ENCODE measurements at places on chromosomes 2 and 18.

GRCh38 chr2:41042343-41042742 lies 590.5 kb upstream of the SLC8A1 start:
- no peak for DNase-seq
- H3K27ac ChIP-seq: no peak overlapping the region
- H3K36me3 ChIP-seq: no peaks in the 10 kb centered on the region
- H3K4me1 ChIP-seq: no peaks in the 10 kb centered on the region

DNA sequence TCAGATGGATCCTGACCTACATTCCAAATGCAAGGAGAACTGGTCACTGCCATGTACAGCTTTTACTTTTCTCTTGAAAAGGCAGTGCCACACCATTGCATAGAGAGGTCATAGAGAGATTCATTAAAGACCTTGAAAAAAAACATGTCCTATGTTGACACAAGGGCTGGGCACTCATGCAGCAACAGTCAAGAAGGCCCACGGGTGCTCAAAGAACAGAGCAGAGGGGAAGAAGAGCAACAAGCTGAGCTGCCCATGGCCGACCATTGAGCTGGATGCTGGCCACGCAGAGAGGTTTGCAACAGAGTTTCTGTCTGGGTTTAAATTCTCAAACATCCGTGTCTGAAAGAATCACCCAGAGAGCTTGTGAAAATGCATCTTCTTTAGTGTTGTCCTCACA lies 99.1 kb downstream of the ADD2 start:
- H3K27me3 ChIP-seq: no peaks in the 10 kb centered on the region
- H3K36me3 ChIP-seq: no peaks in the 10 kb centered on the region
- H3K27ac ChIP-seq: no peak overlapping the region
- H3K4me3 ChIP-seq: no peak overlapping the region
- DNase-seq: no peak

DNA sequence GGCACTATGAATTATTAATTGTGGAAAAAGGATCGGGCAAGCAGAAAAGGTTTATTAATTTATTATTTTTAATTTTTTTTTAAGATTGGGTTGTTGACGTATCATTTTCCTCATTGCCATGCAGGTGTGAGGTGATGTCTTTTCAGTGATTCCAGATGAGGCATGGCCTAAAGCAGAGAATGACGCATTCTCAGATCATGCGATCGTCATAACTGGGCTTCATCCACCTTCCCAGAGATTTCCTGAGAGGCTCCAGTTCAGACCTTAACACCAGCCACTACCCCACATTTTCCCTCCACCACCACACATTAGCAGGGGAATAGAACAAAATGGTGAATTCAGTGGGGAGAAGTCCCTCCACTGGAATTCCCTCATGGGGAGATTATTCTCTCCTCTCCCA lies 518.4 kb upstream of the SPHKAP start:
- H3K27ac ChIP-seq: no peak overlapping the region
- no peaks in the 10 kb centered on the region for H3K4me1 ChIP-seq
- H3K4me3 ChIP-seq: no peak overlapping the region
- H3K27me3 ChIP-seq: no peaks in the 10 kb centered on the region

- no peak for DNase-seq
- H3K4me1 ChIP-seq: no peaks in the 10 kb centered on the region
- no peak overlapping the region for H3K4me3 ChIP-seq
These were observed 414.4 kb upstream of the ETAA1 start for GRCh38 chr2:66982766-66983165.

DNA sequence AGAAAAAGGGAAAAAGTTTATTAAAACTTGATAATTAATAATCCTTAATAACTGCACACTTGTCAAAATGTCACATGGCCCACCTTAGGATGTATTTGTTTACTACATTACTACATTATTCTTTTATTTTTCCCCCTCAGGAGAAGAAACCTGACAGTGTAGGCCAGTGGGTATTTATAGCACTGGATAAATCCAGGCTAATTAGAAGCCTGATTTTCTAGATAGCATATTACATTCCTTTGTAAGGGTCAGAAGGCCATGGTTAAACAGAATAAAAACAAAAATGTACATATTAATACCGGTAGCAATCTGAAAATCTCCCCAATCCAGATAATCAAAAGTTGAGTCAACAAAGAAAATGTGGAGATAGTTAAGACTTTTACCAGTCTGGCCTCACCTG lies 21.5 kb upstream of the KIDINS220 start:
- no peaks in the 10 kb centered on the region for H3K36me3 ChIP-seq
- H3K27ac ChIP-seq: no peak overlapping the region
- H3K4me3 ChIP-seq: no peak overlapping the region
- H3K4me1 ChIP-seq: no peaks in the 10 kb centered on the region

GRCh38 chr2:172484253-172484652 lies 56.9 kb downstream of the ITGA6 start:
- no peak for DNase-seq
- H3K4me1 ChIP-seq: no peaks in the 10 kb centered on the region
- H3K27me3 ChIP-seq: no peaks in the 10 kb centered on the region
- no peak overlapping the region for H3K27ac ChIP-seq
- no peak overlapping the region for H3K4me3 ChIP-seq
- H3K36me3 ChIP-seq: peaks cover 23% of the 10 kb centered on the region

DNA sequence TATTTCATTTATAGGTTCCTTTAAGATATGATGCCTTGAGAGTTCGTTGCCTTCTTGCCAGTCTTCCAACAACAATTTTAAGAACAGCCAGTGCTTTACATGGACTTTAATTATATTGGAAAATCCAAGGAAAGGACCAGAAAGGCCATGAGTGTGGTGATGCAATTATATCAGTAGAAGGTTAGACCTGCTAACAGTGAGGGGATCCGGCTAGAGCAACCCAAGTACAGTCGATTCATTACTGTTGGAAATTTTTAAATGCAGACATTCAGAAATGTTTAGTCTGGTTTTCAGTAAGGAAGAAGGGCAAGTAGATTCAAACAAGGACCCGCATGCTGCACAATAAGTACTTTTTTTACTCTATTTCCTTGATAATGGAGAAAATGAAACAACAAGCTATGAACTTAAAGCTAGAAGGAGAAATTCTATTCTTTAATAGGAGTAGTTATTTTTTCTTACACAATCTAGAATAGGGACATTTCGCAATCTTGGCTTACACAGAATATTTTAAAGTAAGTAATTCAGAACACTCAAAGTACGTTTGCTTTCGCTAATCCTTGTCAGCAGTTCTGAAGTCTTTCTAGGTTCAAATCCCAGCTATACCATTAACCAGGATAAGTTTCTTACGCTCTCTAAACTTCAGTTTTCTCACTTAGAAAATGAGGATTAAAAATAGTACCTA lies 405.5 kb downstream of the MEIS1 start:
- no peak overlapping the region for H3K4me3 ChIP-seq
- H3K27me3 ChIP-seq: no peaks in the 10 kb centered on the region
- H3K4me1 ChIP-seq: no peaks in the 10 kb centered on the region
- no peaks in the 10 kb centered on the region for H3K36me3 ChIP-seq

DNA sequence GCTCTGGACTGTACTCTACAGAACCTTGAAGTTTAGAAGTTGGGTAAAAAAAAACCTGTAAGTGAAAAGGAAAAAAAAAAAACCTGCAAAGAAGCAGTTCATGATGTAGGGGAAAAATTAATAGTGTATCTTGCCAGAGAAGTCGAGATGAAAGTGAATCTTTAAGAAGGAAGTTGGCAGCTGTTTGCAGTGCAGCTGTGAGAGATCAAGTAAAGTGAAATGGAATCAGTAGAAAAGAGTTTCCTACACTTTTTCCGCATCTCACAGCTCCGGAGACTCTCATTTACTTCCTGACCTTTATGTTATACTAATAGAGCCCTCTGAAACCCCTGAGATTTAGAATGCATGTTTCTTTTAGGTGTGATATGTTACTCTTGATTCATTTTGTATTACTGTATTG lies 19.2 kb downstream of the RNMT start:
- no peak overlapping the region for H3K27ac ChIP-seq
- no peak overlapping the region for H3K4me3 ChIP-seq
- no peaks in the 10 kb centered on the region for H3K4me1 ChIP-seq
- no peaks in the 10 kb centered on the region for H3K27me3 ChIP-seq
- no peak for DNase-seq

DNA sequence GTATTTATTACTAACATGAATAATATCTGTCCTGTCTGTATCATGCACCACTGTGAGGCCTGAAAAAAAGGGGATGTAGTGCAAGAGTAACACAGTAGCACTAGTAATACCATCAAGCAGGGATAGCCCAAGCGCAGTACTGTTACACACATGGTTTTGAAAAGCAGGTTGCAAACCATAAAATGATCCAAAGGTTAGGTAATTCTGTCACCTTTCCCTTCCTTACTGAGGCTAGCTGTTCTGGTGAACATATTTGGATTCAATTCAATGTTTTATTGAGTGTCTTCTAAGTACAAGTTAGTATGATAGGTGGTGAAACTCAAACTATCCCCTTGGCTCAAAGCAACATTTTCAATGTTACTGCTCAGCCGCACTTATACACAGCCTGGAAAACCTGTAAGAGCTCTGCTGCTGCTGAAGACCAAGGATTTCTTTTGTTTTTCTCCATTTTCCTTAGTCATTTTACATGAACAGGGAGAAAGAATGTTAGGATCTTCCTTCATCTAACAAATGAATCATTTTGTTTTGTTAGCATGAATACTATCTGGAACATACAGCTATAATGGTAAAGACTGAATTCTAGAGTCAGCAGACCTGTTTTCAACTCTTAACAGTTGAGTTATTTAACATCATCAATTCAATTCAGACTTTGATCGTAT lies 102.5 kb upstream of the ITPRID2 start:
- H3K27me3 ChIP-seq: no peaks in the 10 kb centered on the region
- H3K27ac ChIP-seq: no peak overlapping the region
- no peaks in the 10 kb centered on the region for H3K36me3 ChIP-seq
- DNase-seq: no peak
- no peaks in the 10 kb centered on the region for H3K4me1 ChIP-seq

DNA sequence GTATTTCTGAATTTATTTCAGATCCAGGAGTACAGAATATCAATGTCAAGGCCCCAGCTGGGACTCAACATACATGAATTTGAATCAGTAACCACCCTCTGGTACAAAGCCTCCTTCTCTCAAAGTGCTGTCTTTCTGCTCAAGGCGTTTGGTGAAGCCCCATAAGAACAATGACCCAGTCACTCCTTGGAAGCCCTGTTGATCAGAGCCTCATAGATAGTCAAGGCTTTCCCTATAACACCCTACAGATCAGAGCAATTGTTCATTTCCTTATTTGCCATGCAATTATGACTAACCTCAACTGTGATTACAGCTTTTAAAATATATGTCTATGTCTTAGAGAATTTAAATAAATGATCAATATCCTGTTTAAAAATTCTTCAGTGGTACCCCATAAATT lies 159.1 kb upstream of the CREB1 start:
- DNase-seq: no peak
- no peaks in the 10 kb centered on the region for H3K27me3 ChIP-seq
- H3K27ac ChIP-seq: no peak overlapping the region

DNA sequence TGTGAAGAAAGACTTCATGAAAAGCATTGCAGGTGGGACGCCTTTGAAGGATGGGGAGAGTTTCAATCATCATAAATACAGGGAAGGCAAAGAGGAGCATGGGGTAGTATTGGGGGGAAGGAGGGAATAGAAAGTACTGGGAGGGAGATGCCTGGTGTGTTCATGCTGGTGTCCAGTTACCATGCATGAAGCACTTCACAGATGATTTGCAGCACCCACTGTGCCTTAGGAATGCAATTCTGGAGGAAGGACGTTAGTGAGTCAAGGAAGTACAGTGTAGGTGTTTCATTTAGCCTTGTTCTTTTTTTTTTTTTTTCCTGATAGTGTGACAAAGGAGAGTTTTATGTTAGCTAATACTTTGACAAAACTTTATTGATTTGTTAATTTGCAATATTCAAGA lies 36.8 kb downstream of the ADAM23 start:
- no peaks in the 10 kb centered on the region for H3K4me1 ChIP-seq
- H3K36me3 ChIP-seq: no peaks in the 10 kb centered on the region
- no peaks in the 10 kb centered on the region for H3K27me3 ChIP-seq
- no peak for DNase-seq
- H3K4me3 ChIP-seq: no peak overlapping the region

GRCh38 chr2:25234738-25235137 lies 66.4 kb upstream of the POMC start:
- no peak overlapping the region for H3K27ac ChIP-seq
- no peaks in the 10 kb centered on the region for H3K27me3 ChIP-seq
- no peaks in the 10 kb centered on the region for H3K4me1 ChIP-seq
- peaks cover 79% of the 10 kb centered on the region for H3K36me3 ChIP-seq
- no peak overlapping the region for H3K4me3 ChIP-seq

GRCh38 chr2:179302764-179303571 lies 38.3 kb upstream of the SESTD1 start:
- no peaks in the 10 kb centered on the region for H3K27me3 ChIP-seq
- no peak overlapping the region for H3K4me3 ChIP-seq
- no peak overlapping the region for H3K27ac ChIP-seq
- no peak for DNase-seq
